ENCODE measurements at places on chromosomes 1 and 21.

DNA sequence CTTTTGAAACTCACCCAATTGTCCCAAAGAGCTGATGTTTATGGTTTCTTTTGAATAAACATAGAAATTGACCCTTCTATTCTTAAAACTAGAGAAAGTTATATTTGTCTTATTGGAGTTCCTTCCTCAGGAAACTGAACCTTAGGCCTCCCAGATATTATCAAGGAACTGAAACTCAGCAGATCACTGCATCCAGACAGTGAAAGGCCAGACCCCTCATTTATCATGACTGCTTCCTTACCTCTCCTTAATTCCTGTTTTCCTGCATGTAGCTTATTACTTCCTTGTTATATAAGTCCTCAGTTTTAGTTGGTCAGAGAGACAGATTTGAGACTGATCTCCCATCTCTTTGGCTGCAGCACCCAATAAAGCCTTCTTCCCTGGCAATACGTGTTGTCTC is 27.5 kb downstream of the SLC22A15 start:
- DNase-seq: no peak

GRCh38 chr1:36693603-36694002 is 210.9 kb upstream of the CSF3R start:
- no peak for DNase-seq

GRCh38 chr1:1881727-1882126 is 9.2 kb downstream of the GNB1 start:
- no peak for DNase-seq

DNA sequence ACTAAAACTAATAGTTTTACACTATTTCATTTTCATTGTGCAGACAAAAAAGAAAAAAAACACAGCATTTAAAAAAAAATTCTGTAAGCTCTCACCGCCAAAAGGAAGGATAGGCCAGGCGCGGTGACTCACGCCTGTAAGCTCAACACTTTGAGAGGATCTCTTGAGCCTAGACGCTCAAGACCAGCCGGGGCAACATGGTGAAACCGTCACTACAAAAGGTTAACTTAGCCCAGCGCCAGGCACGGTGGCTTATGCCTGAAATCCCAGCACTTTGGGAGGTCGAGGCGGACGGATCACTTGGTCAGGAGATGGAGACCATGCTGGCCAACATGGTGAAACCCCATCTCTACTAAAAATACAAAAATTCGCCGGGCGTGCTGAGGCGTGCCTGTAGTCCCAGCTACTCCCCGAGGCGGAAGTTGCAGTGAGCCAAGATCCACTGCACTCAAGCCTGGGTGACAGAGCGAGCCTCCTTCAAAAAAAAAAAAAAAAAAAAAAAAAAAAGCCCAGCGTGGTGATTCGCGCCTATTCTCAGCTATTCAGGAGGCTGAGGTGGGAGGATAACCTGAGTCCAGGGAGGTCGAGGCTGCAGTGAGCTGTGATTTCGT is 14.3 kb upstream of the SPEN start:
- peak; percentile 31 for DNase-seq

DNA sequence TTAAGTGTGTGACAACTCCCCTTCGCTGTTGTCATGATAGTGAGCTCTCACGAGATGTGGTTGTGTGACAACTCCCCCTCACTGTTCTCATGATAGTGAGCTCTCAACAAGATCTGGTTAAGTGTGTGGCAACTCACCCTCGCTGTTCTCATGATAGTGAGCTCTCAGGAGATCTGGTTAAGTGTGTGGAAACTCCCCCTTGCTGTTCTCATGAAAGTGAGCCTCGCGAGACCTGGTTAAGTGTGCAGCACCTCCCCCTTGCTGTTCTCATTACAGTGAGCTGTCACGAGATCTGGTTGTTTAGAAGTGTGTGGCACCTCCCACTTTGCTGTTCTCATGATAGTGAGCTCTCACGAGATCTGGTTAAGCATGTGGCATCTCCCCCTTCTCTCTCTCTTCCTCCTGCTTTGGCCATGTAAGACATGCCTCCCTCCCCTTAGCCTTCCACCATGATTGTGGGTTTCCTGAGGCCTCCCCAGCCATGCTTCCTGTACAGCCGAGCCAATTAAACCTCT is 25.1 kb upstream of the LSS start:
- peak; percentile 52 for DNase-seq

GRCh38 chr21:45972353-45972715 is 9.2 kb upstream of the COL6A1 start:
- DNase-seq: no peak

DNA sequence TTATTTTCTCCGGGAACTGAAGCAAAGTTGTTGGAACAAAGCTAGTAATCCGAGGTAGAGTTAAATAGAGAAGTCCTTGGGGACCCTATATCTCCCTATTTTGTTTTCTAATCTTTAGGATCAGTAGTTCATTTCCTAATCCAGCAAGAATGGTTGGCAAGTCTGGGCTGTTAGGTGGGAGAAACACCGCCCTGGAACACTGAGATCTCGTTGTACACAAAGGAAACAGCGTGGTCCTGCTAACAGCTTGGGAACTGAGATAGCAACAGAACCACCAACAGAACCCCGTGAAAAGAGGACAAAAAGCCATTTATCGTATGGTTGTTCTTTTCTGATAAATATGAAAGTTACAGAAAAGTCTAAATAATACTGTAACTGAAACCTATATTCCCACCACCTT is 121.9 kb upstream of the CDC42BPA start:
- DNase-seq: no peak

GRCh38 chr1:173206816-173207568 is at the start of gene TNFSF4:
TNFSF4 (minus strand) TSS chr1:173207331; CDS start chr1:173207176, 155 bp downstream.
- peak; percentile 6 for DNase-seq

DNA sequence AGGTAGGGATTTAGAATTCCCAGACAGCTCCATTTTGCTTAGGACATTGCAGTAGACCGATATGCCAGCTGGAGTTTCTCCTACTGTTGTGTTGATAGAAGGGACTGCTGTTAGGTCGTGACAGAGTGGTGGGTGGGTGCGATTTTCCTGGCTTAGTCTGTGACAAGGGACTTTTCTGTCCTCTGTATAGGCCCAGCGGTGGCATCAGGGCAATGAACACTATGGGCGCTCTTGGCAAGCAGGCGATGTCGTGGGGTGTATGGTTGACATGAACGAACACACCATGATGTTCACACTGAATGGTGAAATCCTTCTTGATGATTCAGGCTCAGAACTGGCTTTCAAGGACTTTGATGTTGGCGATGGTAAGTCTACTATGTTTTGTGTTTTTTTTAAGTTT is 321.8 kb downstream of the ZP4 start:
- DNase-seq: no peak

DNA sequence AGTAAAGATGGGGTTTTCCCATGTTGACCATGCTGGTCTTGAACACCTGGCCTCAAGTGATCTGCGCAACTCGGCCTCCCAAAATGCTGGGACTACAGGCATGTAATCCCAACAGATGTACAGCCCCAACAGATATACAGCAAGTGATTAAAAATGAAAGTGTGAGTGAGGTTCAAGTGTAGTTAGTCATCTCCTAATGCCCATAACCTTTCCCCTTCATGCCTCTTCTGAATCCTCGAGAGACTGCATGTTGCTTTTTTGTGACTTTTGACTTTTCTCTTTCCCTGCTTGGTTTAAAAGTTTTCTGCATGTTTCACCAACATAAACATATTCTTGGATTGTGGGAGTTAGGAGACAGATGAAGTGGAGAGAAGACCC is 31.2 kb downstream of the KCNK2 start:
- DNase-seq: no peak

GRCh38 chr1:245715291-245715701 is 560.5 kb downstream of the KIF26B start:
- no peak for DNase-seq

GRCh38 chr1:69686367-69686984 is 118.8 kb downstream of the LRRC7 start:
- DNase-seq: no peak

DNA sequence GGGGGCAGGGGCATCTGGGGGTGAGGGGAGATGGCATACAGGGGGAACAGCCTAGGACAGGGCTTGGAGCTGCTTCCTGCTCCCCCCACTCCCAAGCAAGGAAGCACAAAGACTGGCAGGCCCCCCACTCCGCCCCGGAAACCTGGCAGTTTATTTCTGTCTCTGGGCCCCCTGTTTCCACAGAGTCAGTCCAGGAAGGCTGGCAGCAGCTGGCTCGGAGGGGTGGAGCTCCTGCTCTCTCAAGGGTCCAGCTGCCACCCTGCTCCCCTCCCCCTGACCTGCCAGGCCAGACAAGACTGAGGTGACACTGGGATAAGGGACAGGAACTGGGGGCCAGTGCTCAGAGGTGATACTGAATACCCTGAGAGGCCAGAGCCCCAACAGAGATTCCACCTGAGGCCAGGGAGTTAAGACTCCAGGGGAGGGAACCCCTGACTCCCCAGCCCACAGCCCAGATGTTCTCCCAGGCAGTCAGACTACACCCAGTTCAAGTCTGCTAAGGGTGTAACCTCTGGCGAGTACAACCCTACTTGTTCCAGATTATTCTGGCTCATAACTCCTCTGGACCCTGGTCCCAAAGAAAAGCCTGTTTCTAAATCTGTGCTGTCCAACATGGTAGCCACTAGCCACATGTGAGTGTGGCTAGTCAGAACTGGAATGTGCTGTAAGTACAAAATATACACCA is 26.3 kb downstream of the AHDC1 start:
- no peak for DNase-seq

DNA sequence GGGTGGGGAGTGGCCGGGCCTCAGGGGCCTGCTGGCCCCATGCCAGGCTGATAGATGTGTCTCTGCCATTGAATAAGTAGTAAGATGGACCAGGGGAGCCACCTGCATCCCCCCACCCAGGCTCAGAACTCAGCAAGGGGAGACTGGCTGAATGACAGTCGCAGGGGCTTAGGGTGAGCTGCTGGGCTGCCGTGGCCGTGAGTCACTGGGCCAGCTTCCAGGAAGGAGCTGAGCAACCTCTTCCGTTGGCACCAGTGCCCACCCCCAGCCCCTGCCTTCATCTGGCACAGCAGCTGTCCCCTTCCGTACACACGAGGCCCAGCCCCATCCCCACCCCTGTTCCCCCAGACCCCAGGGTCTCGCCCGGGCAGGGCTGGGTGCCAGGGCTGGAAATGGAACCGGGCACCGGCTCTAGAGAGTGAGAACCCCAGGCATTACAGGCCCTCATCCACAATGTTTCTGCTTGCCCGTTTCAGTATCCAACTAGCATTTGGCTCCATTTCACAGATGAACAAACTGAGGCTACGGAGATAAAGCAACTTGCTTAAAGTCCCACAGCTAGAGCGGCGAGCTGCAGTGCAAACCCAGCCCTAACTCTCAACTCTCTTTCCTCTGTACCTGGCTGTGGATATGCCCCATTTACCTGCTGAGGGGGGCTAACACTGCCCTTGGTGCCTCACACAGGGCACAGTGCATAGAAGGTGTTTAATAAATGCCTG is 10.2 kb downstream of the WNT4 start:
- DNase-seq: no peak

- no peak for DNase-seq
Observed at GRCh38 chr1:29415156-29415830, 179.0 kb downstream of the PTPRU start.

DNA sequence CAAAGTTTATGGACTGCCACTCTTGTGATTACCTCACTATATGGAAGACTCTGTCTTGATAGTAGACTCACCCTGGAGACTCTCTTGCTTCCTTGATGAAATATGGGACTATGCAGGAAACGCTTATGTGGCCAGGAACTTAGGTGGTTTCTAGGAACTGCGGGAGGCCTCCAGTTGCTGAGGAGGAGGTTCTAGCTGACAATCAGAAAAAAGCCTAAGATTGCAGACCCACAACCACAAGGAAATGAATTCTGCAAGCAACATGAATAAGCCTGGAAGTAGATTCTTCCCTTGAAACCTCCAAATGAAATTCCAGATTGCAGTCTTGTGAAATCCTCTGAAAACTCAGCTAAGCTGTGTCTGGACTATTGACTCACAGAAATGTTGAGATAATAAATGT is 88.9 kb upstream of the COL11A1 start:
- DNase-seq: no peak

DNA sequence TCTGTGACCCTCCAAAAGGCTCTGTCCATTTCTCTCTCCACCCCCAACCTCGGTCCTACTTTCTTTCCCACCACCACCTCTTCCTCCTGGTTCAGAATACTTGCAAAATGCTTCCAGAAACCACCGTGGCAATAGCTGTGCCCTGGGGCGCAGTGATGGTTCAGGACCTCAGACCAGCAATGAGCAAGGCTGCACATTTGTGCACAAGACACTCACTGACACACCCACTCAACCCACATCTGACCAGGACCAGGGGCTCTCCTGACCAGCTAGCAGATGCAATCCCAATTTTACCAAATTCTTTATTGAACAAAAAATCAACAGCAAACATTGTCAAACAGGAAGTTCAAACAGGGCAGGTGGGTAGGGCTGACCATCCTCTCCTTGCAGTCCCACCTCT is 25.7 kb downstream of the SPOCD1 start:
- no peak for DNase-seq

GRCh38 chr1:99935534-99935933 is 34.3 kb upstream of the SLC35A3 start:
- no peak for DNase-seq

DNA sequence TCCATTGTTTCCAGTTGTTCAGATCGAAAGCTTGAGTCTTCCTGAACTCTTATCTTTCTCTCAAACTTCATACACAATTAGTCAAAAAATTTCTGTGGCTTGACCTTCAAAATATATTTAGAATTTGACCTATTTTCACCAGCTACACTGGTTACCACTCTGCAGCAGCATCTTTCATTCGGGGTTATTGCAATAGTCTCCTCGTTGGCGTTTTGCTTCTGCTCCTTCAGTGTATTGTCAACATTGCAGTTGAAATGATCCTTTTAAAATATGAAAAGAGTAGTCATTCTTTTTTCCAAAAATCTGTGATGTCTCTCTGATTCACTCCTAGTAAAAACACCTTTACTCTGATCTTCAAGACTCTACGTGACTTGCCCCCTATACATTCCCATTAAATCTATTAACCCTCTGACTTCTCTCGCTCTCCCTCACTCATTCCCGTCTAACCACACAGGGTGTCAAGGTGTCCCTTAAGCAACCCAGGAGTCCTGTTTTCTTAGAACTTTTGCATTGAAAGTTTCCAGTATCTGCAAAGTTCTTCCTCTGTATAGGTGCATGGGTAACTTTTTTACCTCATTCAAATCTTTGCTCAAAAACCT is 480.2 kb upstream of the B3GALT2 start:
- DNase-seq: no peak

DNA sequence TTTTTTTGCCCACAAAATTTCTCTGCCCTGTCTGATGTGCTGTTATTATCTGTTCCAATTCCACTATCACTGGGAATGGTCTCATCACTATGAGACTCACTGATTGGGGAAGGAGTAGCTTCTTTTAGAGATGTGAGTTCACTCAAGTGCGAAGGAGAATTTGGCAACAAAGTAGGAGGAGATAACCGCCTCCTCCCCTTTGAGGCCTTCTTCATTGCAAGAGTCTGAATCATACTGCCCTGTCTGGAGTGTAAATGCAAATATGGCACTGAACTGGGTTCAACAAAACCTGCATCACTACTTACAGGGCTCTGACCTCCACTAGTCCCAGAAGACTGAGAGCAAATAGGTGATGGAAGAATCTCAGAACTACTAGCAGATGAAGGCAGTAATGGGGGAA is 83.4 kb downstream of the ASH1L start:
- no peak for DNase-seq

All from stimulated activated naive CD4-positive, alpha-beta T cell treated with Interleukin-2 at 50 U/mL for 16 hours (primary cell).